Activated CD8-positive, alpha-beta memory T cell treated with anti-CD3 and anti-CD28 coated beads for 1 hour (primary cell): ENCODE measurements at places on chromosomes 4 and X.
A peak's percentile ranks its signal among the peaks of the same experiment; 100 is the strongest.

DNA sequence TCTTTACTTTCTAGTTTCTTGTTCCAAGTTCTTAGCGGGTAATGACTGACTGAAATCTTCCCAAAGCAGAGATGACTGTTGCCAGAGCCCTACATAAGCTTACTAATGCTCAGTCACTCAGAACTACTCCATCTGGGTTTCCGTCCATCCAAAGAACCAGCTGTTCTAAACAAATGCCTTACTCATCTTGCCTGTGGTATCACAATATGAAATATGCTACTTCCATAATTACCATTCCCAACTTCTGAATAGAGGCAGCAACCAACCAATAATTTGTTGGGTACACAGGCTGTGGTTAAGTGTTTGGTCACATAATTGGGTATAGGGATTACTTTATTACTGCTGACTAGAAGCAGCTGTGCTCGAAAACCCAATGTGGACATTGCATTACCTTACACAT lies 930.2 kb upstream of the DIAPH2 start:
- no peak for DNase-seq

- no peak for DNase-seq
Measured at GRCh38 chr4:160406263-160406825, 1303.5 kb downstream of the RAPGEF2 start.

GRCh38 chr4:123575291-123575690 lies 178.7 kb downstream of the SPRY1 start:
- no peak for DNase-seq

- no peak for DNase-seq
Measured at GRCh38 chr4:79295086-79295485, 30.8 kb downstream of the NAA11 start.

GRCh38 chr4:11599064-11599463 lies 170.4 kb upstream of the HS3ST1 start:
- no peak for DNase-seq

DNA sequence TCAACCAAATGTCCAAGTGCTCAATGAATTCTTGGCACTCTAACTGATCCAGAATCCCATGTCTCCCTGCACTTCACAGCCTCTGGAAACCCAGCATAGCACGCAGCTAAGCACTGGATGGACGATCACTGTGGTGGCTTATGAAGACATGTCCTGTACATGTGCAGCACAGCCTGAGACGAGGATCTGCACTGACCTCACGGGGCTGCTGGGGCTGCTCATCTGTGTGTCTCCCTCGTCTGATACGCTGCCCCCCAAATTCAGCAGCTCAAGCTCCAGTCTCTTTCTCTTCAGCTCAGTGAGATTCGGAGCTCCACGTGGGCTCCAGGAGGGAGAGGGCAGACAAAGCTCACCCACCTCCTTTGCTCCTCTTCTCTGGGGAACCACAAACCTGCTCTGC lies 126.9 kb downstream of the CPZ start:
- no peak for DNase-seq

DNA sequence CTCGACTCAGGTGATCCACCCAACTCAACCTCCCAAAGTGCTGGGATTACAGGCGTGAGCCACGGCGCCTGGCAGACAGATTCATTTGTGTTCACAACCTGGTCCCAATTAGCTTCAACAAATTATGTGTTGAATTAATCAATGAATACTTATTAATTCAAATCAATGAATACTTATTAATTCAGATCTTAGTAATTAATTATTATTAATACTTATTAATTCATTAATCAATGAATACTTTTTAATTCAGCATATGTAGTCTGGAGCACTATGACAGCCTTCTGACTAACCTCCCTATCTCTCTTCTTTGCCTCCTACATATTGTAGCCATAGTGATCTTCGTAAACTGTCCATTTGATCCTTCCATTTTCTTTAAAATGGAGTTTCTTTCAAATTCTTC lies 56.7 kb upstream of the RBPJ start:
- DNase-seq = no peak

GRCh38 chrX:133609166-133609565 lies 193.9 kb upstream of the GPC4 start:
- no peak for DNase-seq

- DNase-seq = no peak
Measured at GRCh38 chr4:139847602-139848001, 182.0 kb downstream of the MGST2 start.

GRCh38 chrX:72687396-72687795 lies 26.7 kb downstream of the PHKA1 start:
- no peak for DNase-seq

DNA sequence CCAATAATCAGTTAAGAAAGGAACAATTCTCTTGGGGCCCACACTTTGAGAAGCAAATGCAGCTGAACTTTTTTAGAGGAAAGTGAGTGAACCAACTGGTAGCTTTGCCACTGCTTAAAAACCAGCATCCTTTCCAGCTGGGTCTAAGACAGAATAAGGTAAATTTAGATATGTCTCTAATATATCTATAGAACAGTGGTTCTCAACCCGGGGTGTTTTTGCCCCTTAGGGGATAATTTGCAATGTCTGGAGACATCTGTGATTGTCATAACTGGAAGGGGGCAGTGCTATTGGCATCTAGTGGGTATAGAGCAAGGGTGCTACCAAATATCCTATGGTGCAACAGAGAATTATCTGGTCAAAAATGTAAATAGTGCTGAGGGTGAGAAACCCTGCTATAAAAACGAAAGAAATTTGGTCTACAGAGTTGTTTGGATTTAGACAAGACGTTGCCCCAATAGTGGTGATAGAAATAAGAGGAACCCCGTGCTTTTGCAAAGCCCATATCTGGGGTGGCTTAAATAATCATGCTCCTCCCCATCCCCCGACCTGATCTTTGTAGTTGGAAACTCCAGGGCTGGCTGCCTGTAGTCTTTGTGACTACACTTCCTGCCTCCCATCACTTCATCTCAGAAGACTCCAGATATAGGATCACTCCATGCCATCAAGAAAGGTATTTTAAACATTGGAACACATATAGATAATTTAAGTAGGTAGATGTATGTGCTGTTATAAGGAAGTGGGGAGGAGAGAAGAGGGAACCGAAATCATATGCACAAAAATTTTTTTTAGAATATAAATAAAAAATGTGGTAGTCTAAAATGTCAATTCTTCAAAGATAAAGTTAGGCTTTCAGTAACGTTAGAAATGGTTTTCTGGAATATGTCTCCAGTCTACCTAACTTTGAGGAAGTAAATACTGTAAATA lies at the start of gene TLR7:
Gene TLR7, plus strand, starts transcription at position 622 of the 927 bp plus-strand sequence. CDS start 507 bp downstream, outside the sequence.
- no peak for DNase-seq

DNA sequence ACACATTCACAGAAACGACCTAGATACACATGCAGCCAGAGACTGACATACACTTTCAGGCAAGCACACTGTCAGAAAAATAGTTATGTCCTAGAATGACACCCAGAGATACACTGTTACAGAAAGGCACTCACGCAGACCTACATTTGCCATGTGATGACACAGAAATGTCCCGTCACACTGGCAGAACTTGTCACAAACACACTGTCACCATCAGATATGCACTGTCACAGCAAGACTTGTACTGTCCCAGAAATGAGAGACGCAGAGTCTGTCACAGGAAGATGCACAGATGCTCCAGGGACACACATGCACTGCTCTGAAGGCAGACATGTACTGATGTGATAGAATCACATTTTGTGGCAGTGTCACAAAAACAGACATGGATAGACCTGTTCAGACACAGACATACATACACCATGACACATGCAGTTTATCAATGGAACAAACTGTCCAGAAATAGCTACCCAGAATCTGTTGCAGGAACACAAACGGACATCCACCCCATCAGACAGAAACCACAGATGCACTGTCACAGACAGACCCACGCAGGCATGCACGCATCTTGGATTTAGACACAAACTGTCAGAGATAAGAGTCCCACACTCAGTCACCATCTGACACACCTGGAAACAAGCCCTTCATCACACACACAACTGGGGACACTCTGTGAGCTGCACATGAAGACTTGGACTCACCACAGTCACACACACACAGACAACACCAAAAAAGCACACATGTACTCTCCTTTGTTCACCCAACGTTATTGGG lies 1.3 kb upstream of the PIM2 start:
- no peak for DNase-seq

GRCh38 chrX:29661290-29661689 lies 554.1 kb upstream of the MAGEB2 start:
- no peak for DNase-seq

GRCh38 chrX:134537179-134537955 lies 77.4 kb downstream of the HPRT1 start:
- DNase-seq = no peak

DNA sequence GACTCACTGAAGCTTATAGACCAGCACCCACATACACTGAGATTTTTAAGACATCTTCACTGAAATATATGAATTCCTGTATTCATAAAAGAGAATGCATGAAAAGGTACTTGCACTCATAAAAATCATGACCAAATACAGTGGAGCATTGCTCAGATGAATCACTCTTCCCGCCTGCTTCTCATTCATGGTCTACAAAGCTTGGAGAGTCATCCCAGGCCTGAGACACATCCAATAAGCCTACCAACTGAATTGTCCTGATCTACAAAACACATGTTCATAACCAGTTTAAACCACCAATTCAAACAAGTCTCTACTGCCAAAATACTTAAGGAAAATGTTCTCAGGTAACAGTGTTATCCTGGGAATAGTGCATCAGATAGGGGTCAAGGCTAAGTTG lies 38.1 kb downstream of the PROM1 start:
- DNase-seq = no peak

- DNase-seq = no peak
Measured at GRCh38 chr4:38424151-38424871, 239.7 kb upstream of the KLF3 start.

- no peak for DNase-seq
Measured at GRCh38 chr4:61532336-61533000, 332.3 kb downstream of the ADGRL3 start.

GRCh38 chrX:12961196-12961718 lies 13.7 kb upstream of the TMSB4X start:
- no peak for DNase-seq

DNA sequence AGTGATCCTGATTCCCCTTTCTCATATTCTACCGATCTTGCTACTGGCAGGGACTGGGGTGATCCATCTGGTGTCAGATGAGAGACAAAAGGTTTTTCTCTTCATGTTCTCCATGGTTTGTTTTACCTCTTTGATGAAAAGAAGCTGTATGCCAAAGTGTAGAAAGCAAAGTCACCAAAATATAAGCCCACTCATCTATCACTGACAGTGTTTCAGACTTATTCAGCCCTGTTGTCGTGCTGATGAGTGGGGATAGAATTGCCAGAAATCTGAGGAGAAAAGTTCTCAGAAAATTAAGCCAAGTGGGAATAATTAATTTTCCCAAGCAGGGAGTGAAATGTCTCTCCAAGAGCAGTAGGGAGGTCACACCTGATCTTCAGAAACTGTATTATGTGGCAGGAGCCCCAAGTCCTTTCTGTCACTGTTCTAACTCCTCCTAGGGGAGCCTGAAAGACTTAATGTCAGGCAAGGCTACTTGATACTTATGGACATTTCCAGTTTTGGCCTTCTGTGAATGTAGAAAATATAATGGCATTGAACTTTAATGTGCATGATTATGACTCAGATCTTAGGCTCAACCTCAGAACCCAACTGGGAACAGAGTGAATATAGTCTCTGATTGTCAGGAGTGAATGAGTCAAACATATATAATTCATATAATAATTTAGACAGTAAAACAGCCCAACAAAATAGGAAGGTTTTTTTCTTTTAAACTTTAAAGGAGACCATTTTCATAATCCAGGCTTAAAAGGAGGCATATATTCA lies 298.1 kb downstream of the ANKRD50 start:
- no peak for DNase-seq

GRCh38 chrX:40097504-40098263 lies at the start of gene BCOR:
Gene BCOR (minus strand): TSS chrX:40097958. CDS start chrX:40077929, 20,029 bp downstream.
- DNase-seq = peak; percentile 59

DNA sequence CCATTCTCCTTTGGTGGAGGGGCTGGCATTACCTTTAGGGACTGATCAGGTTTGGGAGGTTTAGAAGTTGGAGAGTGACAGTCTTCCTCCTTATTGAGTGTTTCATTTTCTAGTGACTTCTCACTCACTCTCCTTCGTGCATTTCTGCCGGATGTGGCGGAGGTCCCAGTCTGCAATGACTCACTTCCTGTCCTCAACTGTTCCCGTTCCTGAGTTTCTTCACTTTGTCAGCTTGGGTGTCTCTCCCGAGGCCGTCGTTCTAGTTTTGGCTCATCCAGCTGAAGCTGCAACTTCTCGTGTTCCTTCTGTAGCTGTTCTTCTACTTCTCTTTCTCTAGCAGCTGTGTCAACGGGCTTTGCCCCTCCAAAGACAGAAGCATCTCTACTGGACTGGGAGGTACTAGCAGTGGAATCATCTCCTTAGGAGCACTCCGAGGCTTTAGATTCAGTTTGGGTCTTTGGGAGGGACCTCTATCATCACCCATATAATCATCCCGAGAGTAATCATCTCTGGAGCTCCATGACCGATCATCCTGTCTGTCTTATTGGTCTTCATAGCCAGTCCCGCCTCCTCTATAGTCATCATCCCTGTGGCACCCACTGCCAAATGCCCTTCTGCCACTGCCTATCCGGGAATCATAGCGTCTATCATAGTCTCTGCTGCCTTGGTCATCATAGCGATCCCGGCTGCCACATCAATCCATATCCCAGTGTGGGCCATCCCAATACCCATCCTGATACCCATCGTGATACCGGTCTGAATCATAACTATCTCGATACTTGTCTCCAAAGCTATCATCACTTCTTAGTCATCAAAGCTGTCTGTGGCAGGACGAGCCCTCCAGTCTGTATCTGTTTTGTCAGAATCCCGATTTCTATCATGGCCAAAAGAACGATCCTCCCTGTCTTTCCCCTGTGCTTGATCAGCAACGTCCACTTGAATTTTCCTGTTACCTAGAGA lies 35.3 kb upstream of the VSIG4 start:
- no peak for DNase-seq

DNA sequence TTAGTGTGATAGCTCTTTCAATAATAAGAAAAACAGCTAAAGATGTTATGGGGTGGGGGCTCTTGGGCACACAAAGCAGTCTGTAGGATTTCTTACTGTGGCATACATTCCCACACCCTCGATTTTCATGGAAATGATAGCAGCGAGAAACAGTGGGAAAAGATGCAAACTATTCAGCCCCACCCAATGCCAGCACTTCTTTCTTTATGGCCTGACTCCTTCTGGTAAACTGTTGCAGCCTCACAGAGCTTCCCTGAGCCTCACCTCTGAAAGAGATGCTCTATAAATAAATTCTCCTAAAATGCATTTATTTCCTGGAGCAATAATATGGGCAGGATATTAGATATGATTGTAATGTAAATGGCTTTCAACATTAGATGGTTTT lies 910 bp downstream of the ANK2 start:
- DNase-seq = no peak

GRCh38 chr4:178081176-178081575 lies 638.9 kb upstream of the AGA start:
- DNase-seq = no peak

- DNase-seq = no peak
Measured at GRCh38 chr4:55343887-55344286, 2.2 kb upstream of the SRD5A3 start.

GRCh38 chr4:56649445-56650261 lies 31.4 kb downstream of the HOPX start:
- DNase-seq = no peak
